ENCODE measurements at places on chromosomes 1 and 21.

DNA sequence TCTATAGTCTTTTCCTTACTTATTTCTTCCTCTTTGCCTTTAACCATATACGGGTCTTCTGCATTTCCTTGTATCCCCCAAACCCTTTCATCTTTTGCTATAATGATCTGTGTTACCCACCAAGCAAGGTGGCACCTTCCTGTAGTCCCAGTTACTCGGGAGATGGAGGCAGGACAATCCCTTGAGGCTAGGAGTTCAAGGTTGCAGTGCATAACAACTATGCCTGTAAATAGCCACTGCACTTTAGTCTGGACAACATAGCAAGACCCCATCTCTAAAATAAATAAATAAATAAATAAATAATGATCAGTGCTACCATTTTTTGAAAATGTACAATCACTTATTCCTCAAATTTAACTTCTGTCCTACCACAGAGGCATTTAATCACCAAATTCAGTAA, 11.5 kb downstream of the DR1 start:
- no peak for DNase-seq

DNA sequence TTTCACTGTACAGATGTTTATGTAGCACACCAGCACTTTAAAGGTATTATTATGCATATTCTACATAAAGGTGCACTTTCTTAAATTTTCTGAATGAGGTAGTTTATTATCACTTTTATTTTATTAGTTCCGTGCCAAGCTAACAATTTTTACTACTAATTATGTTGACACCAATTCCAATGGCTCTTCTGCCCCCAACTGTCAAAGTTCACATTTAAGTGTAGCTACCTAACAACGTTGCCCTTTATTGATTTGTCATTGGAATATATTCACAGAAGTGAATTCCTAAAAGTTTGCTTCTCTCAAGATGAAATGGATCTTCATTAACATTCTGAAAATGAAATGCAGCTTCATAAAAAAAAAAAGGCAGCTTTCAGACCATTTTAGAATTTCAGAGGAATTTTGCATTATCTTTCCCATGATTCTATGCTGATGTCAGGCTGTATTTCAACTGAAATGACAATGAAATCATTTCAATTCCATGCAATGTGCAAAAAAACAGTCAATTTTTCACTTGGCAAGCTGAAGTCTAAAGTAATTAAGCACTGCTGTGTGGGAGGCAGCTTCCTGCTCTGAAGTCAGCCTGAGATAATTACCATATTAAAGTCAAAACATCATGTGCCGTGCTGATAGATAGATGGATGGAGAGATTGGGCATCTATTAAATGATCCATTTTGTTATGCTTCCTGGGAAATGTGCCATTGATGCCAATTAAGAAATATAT, 229.2 kb downstream of the TTLL7 start:
- no peak for DNase-seq

GRCh38 chr1:223707256-223708000, 4.9 kb upstream of the CAPN2 start:
- DNase-seq: no peak

DNA sequence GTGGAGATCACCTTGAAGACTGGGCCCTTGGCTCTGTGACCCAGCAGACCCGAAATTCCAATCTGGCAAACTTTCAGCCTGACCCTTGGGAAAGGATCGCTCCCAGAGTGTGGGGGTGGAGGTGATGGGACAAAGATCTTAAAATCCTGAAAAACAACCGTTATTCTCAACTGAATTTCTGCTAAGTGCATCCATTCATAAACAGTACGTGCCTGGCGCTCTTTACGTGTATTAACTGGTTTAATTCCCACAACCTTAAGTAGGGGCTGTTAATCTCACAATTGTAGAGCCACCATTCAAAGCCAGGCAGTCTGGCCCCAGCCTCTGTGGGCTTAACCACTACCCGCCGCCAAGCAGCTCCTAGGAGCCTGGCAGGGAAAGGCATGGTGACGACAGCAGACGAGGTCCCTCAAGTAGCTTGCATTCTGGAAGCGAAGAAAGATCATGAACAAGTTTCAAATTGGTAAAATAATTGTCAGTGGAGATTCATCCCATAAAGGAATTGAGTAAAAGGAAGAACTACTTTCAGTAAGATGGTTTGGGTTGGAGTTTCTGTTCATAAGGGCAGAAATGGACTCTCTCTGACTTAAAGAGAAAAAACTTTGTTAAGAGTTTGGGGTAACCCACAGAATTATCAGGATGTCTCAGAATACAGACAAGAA, 11.4 kb upstream of the RGS16 start:
- DNase-seq: no peak

DNA sequence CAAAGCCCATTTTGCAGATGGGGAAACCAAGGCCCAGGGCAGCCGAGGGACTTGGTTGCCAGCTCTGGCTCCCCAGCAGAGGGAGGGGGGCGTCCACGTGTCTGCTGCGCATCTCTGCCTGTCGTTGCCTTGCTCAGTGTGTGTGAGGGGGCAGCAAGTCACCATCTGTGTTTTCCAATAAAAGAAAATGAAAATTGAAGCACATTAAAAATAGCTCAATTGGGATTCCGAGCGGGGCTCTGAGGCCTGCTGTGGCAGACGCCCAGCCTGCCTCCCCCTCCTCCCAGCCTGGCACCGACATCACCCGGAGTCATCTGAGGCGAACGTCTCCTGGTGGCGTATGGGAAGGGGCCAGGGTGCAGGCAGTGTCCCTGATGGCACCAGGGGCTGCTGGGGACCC, 51.2 kb downstream of the EPHB2 start:
- DNase-seq: no peak

- DNase-seq: no peak
Observed at GRCh38 chr1:39332828-39333227, 128.3 kb downstream of the MACF1 start.

- DNase-seq: no peak
Observed at GRCh38 chr1:105730701-105731100, 1325.8 kb upstream of the PRMT6 start.

DNA sequence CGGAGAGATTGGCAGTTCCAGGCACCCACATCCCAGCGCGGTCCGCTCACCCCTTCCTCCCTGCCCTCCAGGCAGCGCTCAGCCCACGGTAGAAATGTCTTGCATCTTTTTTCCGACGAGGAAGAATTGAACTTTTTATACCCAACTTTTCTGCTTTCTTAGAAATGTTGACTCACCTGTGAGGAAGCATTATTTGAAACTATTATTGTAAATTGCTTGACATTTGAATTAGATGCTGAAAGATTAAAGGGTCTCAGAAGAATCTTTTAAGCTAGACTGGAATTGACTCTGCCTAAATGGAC, 912 bp upstream of the SIPA1L2 start:
- DNase-seq: no peak

- DNase-seq: no peak
Observed at GRCh38 chr21:44359396-44359795, 6.0 kb downstream of the TRPM2 start.

- no peak for DNase-seq
Observed at GRCh38 chr1:10553118-10553517, 78.4 kb downstream of the PEX14 start.

DNA sequence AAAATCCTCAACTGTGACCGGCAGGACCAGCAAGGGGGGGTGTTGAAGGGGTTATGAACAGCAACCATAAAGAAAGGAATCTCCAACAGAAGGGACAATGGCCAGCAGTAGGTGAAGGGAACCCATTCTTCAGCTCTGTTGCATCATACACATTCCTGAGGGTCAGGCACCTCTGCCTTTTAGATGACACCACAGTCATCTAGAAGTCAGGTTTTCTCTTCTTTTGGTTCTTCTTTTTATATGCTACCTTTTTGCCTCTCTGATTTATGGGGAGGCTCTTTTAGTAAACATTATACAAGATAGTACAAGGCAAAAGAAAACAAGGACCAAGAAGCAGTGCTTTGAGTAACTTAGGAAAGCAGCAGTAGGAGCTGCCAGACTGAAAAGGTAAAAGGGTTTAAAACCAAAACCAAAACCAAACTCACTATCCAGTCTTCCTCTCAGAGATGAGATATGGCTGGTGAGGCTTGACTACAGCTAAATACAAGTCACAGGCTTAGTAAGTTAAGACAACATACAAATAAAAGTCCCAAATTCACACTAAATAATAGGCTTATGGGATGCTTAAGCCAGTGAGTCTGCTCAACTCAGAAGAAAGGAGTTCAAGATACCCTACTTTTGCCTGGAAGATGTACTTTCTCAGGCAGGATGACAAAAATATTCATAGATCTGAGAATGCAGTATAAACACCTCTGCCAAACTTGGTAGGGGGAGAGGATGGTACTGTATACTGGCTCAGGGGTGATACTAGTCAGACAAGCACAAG, 4.1 kb downstream of the TEX38 start:
- no peak for DNase-seq

DNA sequence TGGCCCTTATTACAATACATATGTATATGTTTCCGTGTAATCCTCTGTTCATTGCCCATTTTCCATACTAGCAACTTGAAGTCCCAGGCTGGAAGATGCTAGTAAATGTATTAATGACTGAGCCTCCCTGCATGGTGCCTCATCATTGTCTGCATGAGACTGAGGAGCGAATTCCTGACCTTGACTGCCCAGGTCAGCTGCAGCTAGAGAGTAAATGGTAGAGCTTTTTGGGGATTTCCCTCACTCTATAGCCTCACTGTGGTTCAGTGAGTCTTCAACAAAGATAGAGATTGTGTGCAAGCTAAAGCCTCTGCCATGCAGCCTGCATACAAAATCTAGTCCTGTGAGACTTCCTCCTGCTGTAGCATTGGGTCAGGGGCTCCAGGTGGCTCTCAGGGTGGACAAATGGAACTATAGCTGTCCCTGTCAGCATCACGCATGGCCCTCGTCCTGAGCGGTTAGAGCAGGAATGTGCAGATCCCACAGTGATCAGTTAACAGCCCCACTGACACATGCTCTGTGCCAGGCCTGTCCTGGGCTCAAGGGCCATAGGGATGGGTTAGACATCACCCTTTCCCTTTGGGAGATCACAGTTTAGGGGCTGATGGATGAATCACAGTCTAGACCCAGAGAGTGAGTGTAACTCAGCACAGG, 741.7 kb downstream of the MATN1 start:
- DNase-seq: no peak

- no peak for DNase-seq
Observed at GRCh38 chr1:173445164-173445563, 32.0 kb upstream of the PRDX6 start.

DNA sequence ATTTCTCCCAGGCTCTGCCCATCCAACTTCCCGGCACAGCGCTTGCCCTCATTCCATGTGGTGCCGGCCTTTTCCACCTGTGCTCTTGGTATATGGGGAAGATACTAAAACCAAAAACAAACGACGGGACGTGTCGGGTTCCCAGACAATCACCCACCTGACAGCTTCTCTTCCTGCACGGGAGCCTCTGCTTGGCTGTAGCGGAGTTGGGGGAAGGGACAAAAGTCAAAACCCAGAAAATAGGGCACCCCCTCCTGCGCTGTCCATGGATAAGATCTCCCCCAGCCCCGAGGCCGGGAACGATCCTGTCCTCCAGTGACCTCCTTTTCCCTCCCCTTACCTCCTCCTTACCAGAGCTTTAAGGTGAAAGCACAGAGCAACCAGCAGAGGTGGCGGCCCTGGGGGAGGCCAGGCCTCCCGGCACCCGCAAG, 640 bp downstream of the JTB start:
- no peak for DNase-seq

DNA sequence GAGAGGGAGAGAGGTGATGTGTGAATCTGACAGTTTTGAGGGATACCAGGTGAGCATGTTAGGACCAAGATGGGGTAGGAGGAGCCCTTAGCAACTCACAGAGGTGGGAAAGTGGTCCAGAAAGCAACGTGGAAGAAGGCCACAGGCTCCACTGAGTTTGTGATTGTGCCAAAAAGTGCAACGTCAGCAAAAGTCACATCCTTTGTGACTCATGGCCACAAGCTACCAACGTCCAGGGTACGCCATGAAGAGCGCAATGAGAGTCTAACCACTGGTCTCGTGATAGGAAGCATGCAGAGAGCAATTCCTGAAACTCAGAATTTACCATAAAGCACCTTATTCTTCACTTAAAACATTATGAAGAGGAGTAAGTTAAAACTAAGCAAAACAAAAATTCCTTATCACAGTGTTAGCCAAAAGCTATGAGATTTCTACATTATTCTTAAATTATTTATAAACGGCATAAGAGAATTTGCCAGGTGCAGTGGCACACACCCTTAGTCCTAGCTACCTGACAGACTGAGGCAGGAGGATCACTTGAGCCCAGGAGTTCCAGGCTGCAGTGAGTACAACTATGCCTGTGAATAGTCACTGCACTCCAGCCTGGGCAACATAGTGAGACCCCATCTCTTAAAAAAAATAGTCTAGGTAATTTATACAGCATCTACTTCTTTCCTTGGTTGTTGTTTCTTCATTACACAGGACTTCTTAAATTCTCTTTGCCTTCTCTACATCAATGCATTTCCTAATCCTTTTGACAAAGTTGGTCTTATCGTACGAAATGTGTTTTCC, 55.2 kb downstream of the COLGALT2 start:
- DNase-seq: no peak

GRCh38 chr1:111052246-111052645, 87.6 kb downstream of the DRAM2 start:
- DNase-seq: no peak

- no peak for DNase-seq
Observed at GRCh38 chr1:245128381-245129101, 26.2 kb upstream of the KIF26B start.

- no peak for DNase-seq
Observed at GRCh38 chr1:211825980-211826379, 4.6 kb downstream of the LPGAT1 start.

DNA sequence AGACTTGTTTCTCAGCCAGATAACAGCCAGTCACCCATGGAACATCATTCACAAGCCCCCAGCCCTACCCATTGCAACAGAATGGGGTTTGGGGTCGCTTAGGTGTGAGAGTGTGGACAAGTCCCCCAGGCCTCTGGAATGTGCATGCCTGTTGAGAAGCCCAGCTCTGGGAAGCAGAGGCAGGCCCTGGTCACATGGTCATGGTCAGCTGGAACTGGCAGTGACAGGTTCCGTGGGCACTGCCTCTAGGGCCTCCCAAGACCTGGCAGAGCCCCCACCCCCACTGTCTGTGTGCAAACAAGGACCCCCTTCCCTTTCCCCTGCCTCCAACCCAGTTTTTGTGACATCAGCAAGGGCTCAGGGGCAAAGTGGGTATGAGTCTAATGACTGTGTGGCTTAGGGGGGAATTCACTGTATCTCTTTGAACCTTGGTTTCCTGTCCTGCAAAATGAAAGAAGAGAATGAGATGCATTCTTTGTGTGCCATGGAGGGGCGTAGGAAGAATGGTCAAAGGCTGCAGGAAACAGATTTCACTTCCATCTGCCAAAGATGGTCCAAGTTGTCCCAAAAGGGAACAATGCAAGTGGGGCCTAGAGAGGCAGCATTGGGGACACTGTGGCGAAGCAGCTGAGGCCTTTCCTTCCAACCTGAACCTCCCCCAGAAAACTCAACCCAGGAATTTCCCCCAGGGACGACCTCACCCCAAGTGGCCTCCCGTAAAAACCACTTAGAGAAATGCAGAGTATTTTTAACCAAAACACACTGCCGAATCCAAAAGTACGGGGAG, 34.7 kb upstream of the SELENON start:
- DNase-seq: no peak

GRCh38 chr1:216596281-216596862, 126.9 kb downstream of the ESRRG start:
- no peak for DNase-seq

GRCh38 chr1:119333163-119333896, 35.3 kb upstream of the HAO2 start:
- DNase-seq: no peak
